ENCODE measurements at places on chromosomes 6 and 20.

DNA sequence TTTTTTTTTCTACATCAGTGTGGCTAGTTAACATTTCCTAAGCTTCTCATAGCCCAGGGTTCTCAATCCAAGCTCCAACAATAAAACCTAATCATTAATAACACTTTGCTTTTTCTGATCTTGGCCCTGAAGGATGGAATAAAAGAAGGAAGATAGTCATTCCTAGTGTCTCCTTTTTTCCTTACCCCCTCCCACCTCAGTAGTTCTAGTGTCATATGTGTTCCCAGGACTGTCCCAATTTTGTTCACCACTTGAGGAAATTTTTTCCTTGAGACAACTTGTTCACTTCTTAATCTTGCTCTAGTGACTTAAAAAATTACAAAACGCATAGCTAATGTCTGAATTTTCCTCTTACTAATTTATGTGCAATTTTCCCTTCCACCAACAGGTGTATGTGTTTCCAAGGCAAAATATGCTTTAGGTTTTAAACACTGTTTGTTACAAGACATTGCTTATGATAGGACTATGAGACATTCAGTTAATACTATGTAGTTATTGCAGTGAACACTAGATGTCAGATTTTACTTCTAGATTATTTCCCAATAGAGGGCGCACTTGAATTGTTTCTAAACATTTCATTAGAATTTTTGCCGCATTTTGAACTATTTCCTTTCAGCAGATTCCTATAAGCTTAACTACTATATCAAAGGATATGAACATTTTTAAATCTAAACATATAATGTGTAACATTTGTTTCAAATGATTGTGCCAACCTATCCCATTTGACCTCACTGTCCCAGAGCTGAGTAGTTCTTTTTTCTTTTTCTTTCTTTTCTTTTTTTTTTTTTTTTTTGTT, 18.5 kb upstream of the C6orf141 start:
- DNase-seq, result no peak

DNA sequence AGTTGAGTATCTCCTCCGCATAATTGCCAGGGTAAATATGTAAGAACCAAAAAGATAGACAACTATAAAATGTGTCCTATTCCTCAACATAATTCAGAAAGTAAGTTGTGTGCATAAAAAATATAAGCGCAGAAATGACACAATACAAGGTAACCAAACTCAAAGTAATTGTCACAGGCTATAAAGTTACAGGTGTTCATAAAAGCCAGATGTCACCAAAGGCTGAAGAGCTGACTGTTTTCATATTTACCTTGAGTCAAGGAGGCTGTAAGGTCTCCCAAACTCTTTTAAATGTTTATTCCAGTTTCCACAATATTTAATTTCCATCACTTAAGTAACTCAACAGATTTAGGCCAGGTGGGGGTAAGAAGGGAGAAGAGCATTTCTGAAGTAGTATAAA, 192.2 kb upstream of the MARCKS start:
- no peak for DNase-seq

- no peak for DNase-seq
Measured at GRCh38 chr20:25035921-25036320, 22.0 kb downstream of the ACSS1 start.

GRCh38 chr6:157542414-157543160, 161.6 kb downstream of the ZDHHC14 start:
- DNase-seq, result no peak

GRCh38 chr6:35139470-35139869, 1.7 kb downstream of the TCP11 start:
- DNase-seq, result no peak

DNA sequence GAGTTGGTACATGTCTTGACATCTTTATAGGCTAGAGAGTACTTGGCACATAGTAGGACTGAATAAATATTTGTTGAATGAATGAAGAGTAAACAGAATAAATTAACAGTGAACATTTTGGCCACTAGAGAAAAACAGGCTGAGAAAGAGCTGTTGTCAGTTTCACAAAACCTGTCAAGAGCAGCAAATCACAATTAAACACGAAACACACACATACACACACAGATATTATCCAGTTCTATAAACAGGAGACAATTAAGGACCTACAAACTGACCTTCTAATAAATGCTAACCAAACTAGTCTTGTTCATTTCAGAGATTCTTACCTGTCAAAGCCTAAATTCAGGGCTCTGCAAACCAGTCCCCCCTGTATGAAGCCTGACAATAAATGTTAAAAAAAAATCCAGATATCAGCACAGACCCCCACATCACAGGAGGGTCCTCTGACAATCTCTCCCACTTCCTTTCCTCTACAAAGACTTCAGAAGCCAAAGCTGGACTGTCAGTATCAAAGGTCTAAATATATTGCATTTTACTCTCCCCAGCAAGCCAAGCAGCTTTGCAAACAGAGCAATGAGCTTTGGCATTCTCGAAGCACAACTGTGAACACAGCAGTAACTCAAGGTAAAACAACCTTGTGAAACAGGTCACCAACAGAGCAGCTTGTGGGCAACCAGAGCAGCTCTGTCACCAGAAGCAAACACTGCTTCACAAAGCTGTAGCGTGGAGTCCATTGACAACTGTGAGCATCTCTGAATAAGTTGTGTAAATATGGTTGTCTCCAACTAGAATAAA, 229.9 kb downstream of the TBXT start:
- DNase-seq, result no peak

DNA sequence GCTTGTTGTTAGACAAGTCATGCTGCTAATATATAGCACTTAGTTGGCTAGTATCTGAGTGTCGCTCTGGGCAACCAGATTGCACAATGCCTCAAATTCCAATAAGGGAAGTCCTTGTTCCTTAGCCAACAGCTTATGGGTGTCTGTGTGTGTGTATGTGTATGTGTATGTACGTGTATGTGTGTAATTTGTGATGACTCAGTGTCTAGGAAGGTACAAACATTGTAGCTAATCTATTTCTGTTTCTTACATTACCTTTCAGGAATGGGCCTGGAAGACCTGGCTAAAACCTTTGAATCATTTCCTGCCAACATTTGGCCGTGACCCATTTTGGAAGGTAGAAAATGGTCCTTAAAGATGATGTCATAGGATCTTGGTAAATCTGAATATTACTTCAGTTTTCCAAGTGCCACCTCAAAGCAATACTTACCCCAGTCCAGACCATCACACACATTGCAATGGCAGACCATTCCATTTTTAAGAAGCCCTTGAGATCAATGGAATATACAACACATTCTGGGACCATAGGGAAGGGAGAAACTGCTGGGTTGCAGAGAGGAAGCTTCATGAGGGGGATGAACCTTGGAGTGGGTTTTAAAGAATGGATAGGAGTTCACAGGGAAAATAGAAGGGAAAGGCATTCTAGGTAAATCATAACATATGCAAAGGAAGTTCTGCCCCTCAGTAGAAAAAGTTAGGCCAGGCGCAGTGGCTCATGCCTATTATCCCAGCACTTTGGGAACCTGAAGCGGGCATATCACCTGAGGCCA, 25.1 kb downstream of the NEDD9 start:
- peak; percentile 91 for DNase-seq

Measured in vagina (tissue), 2 donors.